ENCODE measurements at places on chromosomes 6 and 20.
A peak's percentile ranks its signal among the peaks of the same experiment; 100 is the strongest.

- no peak for DNase-seq
Observed at GRCh38 chr20:3998998-3999397, 16.4 kb downstream of the RNF24 start.

GRCh38 chr6:169324086-169324485 is 70.4 kb upstream of the THBS2 start:
- DNase-seq, result no peak

DNA sequence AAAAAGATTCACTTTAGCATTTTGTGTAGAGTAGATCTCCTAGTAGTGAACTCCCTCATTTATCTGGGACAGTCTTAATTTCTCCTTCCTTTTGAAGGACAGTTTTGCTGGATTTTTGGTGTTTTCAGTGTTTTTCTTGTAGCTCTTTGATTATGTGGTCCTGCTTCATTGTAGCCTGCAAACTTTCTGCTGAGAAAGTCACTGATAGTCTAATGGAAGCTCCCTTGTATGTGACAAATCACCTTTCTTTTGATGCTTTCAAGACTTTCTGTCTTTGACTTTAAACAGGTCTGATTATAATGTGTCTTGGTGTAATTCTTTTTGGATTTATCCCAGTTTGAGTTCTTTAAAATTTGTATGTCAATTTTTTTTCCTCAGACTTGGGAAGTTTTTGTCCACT is 86.1 kb downstream of the FAM83B start:
- DNase-seq, result no peak

DNA sequence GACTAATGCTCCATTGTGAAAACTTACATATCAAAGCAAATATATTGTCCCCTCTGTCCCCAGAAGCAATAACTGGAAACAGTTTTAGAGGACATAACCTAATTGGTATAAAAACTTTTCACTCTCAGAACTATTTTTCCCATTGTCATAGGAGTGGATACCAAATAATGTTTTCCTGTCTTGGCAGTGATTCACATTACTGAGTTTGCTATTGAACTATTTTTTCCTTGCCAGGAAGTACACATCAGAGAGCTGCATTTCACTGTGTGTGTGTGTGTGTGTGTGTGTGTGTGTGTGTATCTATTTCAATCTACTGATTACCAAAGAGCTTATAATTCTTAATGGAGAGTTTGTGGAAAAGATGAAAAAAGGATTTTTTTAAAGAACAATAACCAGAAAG is 45.4 kb downstream of the AKAP12 start:
- no peak for DNase-seq

GRCh38 chr6:41439524-41440418 is 104.4 kb downstream of the NCR2 start:
- DNase-seq, result no peak

DNA sequence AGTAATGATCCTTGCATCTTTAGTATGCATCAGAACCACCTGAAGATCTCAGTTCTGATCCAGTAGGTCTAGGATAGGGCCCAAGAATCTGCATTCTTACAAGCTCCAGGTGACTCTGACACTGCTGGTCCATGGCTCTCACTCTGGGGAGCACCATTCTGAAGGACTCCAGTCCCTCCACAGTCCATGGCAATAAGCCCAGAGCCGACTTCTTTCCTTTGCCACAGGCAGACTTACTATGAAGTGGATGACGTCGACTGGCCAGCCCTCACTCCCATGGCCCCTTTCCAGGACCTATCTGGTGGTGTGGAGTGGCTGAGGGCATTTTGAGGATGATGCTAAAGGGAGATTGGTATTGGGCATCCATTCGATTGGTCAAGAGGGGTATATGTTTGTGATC is 21.8 kb upstream of the LY86 start:
- DNase-seq, result no peak

DNA sequence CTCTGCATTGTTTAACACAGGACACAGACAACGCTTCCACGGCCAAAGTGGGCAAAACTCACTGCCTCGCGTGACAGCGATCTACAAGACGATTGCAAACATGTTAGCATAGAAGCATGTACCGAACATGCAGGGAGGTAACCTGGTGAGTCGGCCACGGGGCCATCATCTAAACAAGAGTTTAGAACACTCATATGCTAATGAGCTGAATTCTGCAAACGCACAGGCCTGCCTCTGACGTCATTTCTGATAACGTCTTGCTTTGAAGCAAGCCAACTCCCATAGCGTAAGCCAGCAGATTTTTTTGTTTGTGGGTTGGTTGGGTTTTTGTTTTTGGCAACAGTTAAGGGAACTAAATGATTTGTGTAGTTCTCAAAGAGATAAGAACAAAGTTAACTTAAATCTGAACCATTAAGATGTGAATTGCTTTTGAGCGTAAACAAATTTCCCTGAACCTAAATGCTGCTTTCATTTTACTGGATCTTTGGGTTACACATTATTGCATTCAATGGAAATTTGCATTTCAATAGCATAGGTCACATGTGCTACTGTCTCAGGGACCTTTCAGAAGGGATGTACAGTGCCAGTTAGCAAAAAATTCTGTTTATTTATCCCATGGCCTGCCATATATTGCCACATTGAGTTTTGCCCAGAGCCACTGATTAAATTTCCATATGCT is 184.5 kb upstream of the PDE10A start:
- peak; percentile 11 for DNase-seq

DNA sequence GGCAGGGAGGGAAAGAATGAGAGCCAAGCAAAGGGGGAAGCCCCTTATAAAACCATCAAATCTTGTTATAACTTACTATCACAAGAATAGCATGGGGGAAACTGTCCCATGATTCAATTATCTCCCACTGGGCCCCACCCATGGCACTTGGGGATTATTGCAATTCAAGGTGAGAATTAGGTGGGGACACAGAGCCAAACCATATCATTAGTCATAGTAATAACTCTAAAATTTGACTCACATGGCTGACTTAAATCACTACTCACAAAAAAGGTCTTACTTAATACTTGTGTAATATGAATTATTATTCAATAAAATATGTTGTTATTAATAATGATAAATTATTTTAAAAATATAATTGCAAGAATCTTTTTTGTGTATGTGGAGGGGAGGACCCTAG is 178.1 kb upstream of the TCF21 start:
- DNase-seq, result no peak
